Natural killer cell (primary cell): ENCODE measurements at places on chromosomes 1 and 21.

DNA sequence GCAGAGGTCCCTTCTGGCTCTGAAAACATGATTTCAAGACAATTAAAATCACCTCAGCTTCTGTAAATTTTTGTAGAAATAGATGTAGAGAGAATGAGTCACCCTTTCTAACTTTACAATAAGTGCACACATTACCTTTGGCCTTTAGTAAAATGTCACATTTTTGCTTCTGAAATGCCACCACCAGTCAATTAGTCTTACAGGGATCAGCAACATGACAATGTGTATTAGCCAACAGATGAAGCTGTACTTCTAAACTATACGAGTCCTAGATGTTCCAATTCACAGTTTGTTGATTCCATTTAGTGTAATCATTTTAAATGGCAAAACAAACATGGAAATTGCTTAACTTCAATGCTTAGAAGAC, 23.1 kb downstream of the C21orf91 start:
- DNase-seq = no peak

DNA sequence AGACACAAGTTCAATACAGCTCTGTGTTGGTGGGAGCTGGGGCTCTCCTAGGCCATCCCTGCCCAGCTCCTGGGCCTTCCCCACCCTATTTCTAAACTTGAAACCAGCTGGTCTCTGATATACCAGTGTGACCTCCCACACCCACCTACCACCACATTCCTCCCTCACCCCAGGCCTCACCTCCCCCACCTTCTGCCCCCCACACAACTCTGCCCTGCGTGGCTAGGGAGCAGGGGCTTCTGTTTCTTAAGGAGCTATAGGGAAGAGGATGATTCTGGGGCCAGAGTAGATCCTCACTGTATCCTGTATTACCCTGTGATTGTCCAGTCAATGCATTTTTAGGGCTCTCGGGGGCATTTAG, 16.5 kb downstream of the NES start:
- DNase-seq = no peak

DNA sequence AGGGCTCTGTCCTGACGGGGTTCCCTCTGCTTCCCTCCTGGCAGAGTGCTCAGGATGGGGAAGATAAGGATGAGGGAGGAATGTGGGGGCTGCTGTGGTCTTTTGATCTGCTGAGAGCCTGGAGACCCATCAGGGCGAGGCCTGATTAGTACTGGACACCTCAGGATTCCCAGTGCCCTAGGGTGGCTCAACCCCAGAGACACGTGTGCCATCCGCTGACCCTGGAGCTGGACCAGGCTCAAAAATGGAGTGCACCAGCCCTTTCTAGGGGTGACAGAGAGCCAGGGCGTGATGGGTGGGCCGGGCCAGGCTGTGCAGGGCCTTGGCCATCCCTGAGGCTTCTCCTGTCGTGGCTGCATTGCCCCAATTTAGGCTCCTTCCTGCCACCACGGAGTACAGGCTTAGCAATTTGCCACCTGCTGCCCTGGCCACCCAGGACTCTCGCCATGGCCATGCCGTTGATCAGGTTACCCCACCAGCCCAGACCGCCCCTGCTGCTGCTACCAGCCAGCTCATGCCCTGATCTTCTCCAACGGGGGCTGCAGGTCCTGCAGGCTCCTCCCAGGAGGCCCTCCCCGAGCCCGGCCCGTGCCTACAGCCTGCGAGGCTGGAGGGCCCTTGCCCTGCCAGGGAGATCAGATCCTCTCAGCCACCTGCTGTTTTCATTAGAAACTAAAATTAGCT, 9.5 kb downstream of the WNT4 start:
- no peak for DNase-seq

DNA sequence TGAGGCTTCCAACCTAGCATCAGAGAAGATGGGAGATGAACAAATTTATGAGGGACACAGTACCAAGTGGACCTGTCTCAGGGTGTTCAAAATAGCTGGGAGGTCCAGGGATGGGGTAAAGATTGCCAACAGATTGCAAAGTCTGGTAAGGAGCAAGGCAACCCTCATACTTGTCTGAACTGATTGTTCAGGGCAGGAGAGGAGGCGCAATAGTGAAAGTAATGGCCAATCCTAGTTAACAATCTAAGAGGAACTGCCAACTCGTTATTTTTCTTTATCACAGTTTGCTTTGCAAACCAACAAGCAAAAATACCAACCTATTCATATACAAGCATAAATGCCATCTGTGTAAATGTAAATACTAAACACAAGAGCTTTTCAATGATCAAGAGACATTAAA, 78.4 kb upstream of the S1PR1 start:
- DNase-seq = no peak

- DNase-seq = no peak
These were observed 644.1 kb downstream of the LMO4 start for GRCh38 chr1:87972811-87973210.
